Fibroblast of the conjunctiva (primary cell): ENCODE measurements at places on chromosomes 1 and 21.
A peak's percentile ranks its signal among the peaks of the same experiment; 100 is the strongest.

DNA sequence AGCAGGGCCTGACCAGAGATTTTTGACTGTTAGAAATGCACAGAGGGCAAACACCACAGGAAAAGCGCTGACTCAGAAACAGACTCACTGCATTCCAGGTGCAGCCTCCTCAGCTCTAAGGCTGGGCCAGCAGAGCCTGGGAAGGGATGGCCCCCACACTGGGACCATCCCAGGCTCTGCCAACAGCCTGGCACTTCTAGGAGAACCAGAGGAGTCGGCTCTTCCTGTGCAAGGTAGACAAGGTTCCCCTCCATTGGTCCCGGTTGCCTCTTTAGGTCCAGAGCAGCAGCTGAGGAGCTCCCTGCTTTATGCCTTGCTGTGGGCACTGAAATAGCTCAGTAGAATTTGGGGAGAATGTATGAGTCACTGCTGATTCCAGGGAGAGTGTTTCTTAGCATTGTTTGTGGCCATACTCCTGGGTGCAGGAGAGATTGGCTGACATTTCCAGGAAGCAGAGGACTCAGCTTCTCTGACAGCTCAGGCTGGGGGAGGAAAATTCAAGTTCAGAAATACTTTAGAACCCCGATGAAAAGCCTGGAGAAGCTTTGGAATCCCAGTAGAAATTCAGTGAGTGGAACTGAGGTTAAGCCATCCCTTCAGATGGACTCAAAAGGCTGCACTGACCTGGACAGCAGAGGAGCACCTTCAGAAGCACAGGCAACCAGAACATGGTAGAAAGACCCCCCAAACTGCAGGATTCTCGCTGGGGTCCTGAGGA lies 19.7 kb downstream of the PRAMEF1 start:
- DNase-seq = no peak

DNA sequence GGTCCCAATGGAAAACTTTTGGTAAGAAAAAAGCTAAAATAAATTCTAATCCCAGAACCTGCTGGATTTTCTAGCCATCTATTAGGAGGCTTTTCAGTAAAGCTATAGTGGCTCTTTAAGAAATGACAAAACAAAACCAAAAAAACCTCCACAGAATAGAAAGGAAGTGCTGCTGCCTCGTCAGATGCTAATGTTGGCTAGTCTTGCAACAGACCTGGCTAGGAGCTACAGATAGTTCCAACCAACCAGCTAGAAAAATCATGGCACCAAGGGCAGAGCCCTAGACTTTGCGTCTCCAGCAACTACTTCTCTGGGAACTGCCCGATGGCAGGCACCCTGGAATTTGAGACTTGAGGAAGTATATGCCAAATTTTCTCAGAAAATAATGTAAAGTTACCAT lies 7.6 kb downstream of the CD101 start:
- DNase-seq = no peak

DNA sequence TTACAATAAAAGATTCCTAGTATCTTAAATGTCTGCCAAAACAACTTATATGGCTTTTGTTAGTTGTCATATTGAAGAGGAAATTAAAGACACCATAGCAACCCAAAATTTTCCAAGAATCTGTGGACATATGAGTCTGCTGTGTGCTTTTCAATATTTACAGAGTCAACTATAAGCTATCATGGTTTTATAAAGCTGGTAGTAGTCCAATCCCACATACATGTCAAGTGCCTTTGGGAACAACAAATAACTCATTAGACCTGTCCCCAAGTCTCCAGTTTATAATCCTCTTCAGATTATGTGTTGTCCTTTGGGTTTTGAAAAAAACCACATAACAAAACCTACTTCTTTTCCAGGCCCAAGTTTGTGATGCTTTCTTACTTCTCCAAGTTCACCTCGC lies 293.8 kb upstream of the USP25 start:
- no peak for DNase-seq

DNA sequence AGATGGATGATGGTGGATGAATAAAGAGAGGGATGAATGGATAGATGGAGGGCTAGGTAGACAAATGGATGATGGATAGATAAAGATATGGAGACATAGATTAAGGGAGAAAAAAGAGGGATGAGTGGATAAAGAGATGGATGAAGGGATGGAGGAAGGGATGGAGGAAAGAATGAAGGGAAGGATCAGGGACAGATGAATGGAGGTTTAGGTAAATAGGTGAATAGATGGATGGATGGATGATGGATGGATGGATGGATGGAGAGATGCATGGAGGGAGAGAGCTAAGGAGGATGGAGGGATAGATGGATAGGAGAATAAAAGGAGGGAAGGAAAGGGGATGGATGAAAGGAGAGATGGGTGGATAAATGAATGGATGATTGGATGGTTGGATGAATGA lies 28.8 kb downstream of the PLXNA2 start:
- no peak for DNase-seq

- DNase-seq = no peak
Observed at GRCh38 chr1:231971397-231972110, 345.0 kb downstream of the DISC1 start.

GRCh38 chr1:222285526-222285925 lies 262.4 kb downstream of the HHIPL2 start:
- DNase-seq = no peak

GRCh38 chr1:226716577-226716976 lies 22.5 kb downstream of the ITPKB start:
- no peak for DNase-seq

DNA sequence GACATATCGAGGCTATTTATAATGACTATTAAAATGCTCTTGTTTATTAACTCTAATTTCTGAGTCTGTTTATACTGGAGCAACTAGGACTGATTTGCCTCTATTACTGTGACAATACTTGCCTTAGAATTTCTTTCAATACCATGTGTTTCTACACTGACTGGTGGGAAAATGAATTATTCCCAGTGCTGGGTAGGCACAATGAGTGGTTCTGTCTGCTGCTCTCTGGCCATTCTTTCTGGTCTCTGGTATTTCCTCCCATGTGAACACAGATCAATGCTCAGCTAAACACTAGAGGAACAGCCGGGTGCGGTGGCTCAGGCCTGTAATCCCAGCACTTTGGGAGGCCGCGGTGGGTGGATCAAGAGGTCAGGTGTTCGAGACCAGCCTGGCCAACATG lies 390.5 kb downstream of the PRDM2 start:
- no peak for DNase-seq

DNA sequence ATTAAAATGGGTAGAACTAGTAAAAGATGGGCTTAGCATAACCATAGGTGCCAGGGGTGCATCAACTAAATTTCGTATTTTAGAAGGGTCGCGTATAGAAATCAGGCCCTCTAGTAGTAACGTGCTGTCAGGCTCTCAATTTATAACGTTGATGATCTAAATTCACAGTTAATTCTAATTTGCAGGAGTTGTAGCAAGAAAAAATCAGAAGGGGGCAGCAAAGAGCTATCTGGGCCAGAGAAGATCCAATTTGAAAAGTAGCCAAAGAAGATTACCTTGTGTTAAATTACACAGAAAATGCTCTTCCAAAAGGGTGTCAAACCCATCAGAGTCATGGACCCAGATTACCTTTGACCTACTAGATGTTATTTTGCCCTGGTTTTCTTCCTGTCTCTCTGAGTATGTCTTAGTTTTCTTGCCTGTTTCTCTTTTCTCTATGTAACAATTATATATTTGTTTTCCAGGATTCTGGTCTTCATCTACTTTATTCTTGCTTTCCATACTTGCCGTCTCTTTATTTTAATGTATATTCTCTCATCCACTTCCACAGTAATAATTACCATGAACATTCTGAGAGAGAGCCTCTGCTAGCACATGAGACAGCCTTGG lies 1030.9 kb downstream of the AMY1C start:
- DNase-seq = peak; percentile 5

- DNase-seq = no peak
Observed at GRCh38 chr1:13554798-13555197, 28.8 kb upstream of the PDPN start.

DNA sequence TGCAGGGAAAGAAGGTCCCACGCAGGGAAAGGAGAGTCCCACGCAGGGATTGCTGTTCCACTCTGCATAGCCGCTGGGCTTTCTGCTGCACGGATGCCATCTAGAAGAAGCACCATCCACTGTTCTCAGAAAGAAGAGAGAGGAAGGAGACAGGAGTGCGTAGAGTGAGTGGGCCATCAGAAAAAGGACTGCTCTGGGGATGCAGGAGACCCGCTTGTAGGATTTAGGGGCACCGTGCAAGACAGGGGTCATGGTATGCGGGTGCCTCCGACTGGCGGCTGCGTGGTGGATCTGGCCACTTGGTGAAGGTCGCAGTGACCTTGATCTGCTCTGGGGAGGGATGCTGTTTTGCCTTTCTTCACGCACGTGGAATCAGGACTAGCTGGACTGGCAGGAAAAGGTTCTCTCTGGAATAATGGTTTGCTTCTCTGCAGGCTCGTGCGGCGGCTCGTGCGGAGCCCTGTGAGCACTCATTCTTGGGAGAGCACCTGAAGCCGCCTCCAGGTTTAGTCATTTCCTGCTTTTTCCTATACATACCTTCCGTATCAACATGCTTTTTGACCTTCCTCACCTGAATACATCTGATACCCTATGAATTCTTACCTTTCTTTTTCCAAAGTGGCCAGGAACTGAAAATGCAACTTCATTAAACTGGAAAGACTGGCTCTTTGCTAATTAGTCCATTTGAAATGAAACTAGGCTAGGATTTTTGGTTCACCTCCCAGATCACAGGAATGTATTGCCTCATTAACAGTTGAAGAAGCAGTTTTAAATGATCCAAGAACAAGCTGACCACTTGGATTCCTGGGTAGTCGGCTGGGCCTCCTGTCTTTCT lies 181.6 kb downstream of the KIF26B start:
- no peak for DNase-seq

- no peak for DNase-seq
Observed at GRCh38 chr1:23594927-23595353, 35.6 kb upstream of the ID3 start.

DNA sequence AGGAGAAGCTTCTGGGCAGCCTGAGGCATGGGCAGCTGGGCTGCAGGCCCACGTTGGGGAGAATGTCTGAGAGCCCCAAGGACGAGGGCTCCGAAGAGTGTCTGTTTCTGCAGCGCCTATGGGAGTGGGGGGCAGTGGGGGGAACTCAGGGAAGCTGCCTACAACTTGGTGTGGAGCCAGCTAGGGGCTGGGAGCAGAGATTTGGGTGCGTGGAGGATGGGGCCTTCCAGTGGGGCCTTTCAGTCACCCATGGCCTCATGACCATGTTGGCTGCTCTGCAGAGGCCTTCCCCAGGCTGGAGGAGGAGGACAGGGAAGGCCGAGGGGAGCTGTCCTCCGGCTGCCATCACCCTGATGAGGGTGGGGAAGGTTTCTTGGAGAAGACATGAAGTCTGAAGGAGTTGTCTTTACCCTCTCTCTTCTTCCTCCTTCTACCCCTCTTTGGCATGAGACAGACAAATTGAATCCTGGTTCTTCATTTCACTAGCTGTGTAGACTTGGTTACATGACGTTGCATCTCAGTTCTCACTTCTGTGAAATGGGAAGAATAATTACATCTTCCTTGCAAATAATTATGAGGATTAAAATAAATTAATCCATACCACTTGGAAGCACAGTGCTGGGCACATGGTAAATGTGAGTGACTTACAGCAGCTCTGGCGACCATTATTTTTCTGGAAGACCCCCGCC lies 8.3 kb downstream of the PPFIA4 start:
- no peak for DNase-seq

- DNase-seq = no peak
Observed at GRCh38 chr1:156608981-156609380, 7.7 kb upstream of the GPATCH4 start.

GRCh38 chr1:77287535-77287934 lies 5.7 kb downstream of the AK5 start:
- no peak for DNase-seq

DNA sequence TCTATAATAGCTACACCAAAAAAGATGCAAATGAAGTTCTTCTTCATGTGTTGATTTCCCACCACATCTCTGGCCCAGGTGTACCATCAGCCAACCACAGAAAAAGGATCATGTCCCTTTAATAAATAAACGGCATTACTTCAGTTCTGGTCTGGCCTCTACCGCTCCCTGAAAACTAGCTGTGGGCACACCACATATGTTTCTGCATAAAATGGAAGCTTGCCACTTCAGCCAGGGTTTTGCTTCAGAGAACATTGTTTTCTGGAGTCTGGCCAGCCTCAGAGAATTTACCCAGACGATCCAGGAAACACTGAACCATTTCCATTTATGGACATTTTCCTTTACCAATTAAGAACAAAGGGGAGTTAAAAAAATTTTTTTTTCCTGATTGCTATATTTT lies 5.8 kb upstream of the LAMC2 start:
- DNase-seq = peak; percentile 92

GRCh38 chr21:37916310-37917051 lies at the start of gene KCNJ6:
Gene KCNJ6 (minus strand): TSS chr21:37916457. CDS start chr21:37840682, 75,775 bp downstream.
- DNase-seq = no peak

DNA sequence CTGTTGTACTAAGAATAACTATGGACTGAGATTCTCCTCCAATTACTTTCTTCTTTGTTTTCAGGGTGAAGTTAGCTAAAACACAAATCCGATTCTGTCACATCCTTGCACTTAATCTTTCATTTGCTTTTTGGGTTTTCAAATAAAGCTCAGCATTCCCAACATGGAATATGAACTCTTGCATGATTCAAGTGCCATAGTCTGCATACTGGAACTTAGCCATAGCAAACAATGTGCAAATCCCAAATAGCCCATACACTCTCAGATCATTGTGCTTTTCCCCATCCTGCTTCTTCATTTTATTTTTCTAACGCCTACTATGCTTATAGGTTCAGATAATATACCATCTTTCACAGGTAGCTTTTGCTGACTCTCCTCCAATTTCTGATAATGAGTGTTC lies 455.8 kb upstream of the PRMT6 start:
- DNase-seq = no peak

GRCh38 chr21:17196623-17197022 lies 316.2 kb upstream of the CXADR start:
- peak; percentile 8 for DNase-seq

DNA sequence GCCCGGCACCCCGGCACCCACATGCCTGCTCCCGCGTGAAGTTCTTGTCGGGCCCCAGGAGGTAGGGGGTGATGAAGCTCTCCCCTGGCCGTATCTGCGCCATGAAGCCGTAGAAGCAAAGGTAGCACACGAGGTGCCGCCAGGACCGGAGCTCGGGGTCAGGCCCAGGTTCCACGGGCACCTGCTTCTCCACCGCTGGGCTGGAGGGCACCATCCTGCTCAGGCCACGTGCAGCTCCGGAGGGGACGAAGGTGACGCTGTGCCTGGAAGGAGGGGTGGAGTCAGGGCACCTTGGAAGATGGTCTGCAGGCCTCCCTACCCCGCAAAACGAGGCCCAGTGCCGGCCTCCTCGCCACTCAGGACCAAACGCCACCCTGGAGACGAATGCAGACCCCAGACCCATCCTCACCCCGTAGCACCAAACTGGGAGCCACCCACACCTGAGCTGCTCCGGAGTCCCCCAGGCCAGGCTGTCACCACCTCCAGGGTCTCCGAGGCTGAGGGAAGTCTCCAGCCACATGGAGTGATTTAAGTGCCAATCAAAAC lies 4.4 kb downstream of the SLC19A1 start:
- no peak for DNase-seq

GRCh38 chr1:41610361-41610760 lies 125.9 kb upstream of the EDN2 start:
- no peak for DNase-seq

DNA sequence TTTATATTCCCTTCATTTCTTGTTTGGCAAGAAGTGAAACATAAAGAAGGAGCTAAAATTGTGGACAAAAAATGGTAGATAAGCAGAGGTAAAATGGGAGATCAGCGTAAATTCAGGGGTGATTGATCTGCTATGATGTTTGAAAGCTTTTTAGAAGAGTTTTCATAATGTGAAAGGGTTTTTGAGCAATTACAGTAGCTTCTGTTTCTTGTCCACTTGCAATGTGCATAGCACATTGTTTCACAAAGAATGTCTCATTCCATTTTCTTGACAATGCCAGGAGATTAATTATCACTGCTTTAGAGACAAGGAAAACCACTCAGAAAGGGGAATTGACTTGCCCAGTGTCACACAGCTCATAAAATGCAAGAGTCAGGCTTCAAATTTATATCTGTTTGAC lies 65.9 kb upstream of the PLPPR4 start:
- DNase-seq = no peak
